ENCODE measurements at places on chromosomes 11 and 22.

DNA sequence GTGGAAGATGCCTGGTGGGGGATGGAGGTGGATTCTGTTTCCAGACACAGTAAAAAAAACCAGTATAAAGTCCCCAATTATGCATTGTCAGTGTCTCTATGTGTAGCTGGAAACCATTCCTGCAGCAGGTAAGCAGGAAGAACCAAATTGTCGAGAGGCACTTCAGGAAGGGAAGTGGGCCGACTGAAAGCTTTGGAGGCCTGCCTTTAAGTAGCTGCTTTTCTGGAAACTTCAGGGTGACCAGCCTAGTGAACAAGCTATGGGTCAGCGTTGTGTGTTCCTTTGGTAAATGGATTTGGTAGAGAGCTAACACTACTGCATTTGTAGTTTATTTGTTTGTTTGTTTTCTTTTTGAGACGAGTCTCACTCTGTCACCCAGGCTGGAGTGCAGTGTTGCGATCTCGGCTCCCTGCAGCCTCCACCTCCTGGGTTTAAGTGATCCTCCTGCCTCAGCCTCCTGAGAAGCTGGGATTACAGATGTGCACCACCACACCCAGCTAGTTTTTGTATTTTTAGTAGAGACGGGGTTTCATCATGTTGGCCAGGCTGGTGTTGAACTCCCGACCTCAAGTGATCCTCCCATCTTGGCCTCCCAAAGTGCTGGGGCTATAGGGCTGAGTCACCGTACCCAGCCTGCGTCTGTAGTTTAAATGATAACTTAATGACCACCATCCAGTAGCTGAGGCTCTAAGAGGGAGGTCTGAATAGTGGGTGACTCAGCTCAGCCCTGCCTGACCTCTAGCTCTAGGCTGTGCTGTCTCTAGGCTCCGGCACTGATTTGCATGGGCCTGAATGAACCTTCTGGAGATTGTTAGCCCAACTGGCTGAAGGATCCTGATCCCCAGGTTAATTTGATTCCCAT is 12.8 kb downstream of the PTPRJ start:
- no peak for DNase-seq

DNA sequence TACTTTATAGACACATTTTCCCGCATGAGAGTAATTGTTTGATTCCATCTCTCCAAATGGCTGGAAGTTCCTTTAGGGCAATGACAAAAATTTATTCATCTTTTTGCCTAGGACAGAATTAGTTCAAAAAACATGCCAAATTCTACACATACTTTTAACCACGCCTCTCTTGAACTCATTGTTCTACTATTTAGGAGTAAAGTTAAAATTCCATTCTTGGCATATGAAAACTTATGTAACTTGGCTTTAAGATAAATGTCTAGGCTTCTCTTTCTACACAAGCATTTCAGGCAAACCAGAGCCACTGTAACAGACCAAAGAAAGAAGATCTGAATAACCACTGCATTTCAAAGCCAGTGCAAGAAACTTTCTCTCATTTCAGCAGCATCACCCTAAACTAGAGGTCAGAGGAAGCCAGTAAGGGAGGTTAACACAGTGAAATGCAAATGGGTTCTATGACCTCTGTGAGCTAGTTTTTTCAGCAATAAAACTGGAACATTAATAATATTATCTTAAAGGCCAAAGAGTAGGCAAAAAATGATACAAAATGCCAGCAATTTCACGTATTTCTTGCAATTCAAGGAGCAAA is 73.0 kb downstream of the RSF1 start:
- no peak for DNase-seq

DNA sequence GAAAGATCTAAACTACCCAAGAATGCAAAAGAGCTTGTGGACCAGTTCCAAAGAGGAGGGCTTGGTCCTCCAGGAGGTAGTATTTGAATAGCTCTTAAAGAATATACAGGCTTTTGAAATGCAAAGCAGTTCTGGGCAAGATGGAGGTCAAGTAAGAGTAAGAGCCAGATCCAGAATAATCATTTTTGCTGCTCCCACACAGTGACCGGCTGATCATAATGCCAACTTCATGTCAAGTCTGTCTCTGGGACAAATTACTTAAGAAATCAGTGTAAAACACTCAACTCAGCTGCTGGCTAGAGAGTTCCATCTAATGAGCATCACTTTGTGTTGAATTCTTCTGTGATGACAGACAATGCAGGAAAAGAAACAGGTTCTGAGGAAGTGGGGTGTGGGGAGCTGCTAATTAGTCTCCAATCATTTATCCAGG is 250.9 kb upstream of the NARS2 start:
- no peak for DNase-seq

GRCh38 chr22:39431821-39432251 is 25.0 kb upstream of the MGAT3 start:
- DNase-seq: no peak

GRCh38 chr11:110311783-110312579 is 15.6 kb upstream of the RDX start:
- DNase-seq: no peak

DNA sequence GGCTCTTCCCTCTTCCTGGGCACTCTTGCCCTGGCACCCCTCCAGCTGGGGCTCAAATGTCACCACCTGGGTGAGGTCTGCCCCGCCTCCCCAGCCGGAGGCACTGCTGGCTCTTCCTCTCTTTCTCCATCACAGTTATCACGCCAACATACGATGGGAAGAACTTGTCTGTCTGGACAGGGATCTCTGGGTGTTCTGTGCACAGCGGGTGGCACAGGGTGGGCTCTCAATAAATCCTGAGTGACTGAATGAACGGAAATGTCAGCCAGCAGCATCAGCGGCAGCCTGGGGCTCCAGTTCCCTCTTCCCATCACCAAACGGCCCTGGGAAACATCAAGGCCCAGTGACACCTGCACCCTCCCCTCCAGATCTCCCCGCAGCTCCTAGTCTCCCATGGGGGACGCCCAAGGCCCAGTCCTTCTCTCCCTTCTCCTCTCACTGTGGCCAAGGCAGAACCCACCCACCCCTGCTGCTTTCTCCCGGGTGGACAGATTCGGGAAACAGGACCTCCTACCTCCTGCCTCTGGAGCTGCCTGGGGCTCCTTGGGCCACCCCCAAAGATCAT is 440 bp upstream of the SLC25A45 start:
- no peak for DNase-seq

GRCh38 chr11:14905104-14906033 is 13.3 kb upstream of the CYP2R1 start:
- DNase-seq: peak; percentile 39

DNA sequence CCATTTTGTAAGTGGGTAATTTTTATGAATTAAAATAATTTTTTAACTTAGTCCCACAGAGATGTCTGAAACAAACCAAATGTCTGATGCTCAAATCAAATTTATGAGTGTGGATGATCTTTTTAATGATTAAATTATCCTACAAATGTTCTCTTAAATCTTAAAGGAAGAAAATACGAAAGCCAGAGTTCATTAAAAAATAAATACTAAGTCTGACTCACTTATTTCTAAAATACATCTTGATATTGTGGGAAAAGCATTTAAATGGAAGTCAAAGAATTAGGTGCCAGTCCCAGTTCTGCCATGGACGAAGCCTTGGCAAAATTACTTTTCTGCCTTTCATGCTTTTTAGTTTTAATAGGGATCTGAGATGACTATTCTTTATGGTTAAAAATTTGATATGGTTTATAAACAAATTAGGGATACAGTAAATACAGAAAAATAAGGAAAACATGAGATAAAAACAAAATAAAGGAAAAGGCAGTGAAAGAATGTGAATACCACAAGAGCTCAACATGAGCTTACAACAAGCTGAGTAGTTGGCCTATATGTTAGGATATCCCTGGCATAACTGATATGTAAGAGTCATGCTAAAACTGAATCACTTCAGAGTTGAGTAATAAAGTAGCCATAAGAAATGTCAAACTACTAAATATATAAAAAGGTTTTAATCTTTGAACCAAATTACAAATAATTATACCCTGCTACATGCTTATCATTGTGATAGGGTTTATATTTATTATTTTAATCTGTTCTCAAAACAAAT is 9.2 kb downstream of the CCDC34 start:
- no peak for DNase-seq

DNA sequence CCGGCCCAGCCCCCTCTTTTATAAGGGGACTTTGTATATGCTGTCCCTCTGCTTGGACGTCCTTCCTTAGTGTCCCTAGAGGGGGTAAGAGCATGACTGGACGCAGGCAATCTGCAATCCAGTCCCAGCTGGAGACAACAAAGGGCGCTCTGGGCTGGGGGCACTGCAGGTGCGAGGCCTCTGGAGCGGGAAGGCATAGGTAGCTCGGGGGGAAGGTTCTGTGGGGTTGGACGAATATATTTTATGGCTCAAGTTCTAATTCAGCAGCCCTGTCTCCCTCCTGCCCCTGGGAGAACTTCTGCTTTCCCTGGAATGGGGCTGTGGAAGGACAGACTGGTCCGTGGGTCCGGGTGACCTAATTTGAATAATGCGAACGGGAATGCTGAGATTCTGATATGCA is 40.0 kb downstream of the KCNJ4 start:
- DNase-seq: no peak

DNA sequence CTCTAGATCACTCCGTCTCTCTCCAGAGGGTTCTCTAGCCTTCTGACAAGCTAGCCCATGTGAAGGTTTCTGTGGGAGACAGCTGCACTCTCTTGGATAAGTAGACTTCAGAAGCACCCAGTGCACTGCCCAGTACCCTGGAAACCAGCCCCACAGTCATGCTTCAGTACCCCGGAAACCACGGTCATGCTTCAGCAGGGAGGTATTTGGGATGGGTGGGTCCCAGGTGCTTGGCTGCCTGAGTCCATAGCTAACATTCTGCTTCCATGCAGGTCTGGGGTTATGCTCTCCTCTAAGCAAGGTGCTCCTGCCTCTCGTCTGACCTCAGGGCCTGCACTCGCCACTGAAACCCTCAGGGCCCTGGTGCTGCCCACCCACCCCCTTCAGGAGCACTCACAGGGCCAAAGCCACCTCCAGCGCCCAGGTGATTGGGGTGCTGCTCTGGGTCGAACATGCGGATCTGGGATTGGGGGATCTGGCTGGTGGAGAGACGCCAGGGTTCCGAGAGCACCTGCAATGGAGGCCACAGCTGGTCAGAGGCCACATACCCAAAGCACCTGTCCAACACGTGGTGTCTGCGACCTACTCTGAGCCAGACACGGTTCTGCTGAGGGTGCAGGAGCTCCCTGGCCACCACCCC is 7.3 kb upstream of the SYCE3 start:
- no peak for DNase-seq

GRCh38 chr11:62542750-62543567 is 3.6 kb downstream of the AHNAK start:
- peak; percentile 49 for DNase-seq

DNA sequence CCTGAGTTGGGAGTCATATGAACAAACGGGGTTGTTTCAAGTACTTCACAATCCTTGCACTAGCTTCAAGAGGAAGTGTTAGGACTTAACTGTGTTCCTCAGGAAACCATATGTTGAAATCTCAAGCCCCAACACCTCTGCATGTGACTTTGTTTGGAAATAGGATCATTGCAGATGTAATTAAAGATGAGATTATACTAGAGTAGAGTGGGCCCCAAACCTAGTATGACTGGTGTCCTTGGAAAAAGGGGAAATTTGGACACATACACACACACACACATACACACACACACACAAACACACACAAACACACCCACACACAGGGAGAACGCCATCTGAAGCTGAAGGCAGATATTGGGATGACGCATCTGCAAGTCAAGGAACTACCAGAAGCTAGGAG is 6.4 kb upstream of the CEP295 start:
- no peak for DNase-seq

- DNase-seq: no peak
Observed at GRCh38 chr22:35993048-35993714, 35.4 kb downstream of the RBFOX2 start.

GRCh38 chr22:41876675-41877074 is 38.2 kb downstream of the SHISA8 start:
- no peak for DNase-seq

DNA sequence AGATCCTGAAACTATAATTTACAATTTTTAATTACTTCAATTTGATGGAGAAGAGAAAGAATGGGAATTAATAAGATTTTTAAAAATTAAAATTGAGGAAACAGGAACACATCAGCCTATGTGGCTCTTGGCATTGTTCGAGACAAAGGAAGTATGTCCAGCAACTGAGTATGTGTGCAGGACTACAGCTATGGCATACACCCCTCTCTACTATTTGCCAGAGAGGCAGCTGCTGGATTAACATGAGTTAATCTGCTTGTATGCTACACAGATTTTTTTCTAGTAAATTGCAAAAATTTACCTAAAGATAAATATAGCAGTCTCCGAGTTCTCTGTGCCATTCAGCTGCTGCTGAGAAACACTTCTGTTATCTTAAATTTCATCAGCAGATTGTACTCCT is 70.6 kb downstream of the PHF21A start:
- DNase-seq: no peak

DNA sequence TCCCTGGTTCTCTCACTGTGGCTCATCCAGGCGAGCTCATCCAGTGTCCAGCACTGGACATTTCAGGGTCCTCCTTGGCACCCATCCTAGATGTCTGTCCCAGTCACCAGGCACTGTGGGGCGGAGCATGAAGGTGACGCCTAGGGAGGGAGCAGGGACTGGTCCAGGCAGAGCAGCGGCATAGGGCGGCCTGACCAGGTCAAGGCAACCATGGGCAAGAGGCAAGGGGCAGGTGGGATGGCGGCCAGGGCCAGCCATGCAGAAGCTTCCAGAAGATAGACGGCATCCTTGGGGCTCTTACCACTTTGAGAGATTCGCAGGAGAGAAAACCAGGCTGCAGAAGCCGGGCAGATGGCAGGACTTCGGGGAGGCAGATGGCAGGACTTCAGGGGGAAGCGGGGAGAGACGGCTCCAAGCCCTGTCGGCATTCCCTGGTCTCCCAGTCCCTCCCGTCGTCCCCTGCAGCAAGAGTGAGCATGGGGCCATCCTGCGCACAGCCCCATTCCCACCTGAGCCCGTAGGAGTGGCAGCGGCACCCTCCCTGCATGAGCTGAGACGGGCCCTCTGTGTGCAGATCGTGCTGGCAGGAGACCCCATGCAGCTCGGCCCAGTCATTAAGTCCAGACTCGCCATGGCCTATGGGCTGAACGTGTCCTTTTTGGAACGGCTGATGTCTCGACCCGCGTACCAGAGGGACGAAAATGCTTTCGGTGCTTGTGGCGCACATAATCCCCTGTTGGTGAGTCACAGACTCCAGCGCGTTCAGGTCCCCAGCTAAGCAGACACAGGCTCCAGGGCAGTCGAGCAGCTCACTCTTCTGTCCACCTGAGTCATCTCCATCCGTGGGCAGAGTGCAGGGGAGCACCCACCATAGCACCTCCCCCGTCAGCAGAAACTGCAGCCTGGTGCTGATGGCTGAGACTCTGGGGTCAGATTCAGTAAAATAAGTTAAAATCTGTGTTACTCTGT is 20.1 kb upstream of the PANX2 start:
- DNase-seq: no peak

DNA sequence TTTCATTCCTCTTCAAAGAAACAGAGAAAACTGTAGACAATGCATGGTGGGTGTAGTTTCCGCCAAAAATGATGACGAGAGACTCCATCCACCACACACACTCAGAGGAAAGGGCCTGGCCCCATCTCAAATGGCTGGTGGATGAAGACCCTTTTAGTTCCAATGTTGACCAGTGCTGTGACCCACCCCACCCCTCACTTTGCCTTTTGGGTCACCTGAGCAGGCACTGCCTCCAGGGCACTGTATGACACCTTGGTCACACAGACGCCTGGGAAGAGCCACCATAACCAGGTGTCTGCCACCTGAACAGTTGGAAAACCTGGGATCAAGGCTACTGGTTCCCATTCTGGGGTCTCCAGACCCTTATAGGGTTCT is 121.3 kb downstream of the MPPED1 start:
- DNase-seq: no peak

GRCh38 chr11:130269326-130269943 is 45.3 kb downstream of the ZBTB44 start:
- no peak for DNase-seq

GRCh38 chr11:84089072-84090057 is 803.2 kb upstream of the CCDC90B start:
- DNase-seq: no peak
